ENCODE measurements at places on chromosomes 6 and 20.

- DNase-seq, result no peak
Observed at GRCh38 chr20:555976-556385, 12.4 kb upstream of the CSNK2A1 start.

DNA sequence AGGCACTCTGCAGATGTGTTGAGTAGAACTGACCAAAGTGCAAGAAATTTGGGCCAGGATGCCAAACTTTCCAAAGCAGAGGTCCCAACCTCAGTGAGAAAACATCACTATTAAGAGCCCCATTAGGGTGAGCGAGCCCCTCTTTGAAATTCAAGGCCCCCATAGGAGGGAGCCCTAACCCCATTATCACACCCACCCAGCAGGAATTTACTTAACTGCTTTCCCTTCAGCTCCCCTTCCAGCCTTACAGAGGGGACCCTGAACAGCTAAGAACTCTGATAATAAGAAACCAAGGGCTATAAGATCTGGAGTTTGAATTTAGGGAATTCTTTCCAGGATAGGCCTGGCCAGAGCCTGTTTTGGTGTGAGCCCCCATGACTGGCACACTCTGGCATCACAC is 130.6 kb downstream of the NFATC2 start:
- no peak for DNase-seq

DNA sequence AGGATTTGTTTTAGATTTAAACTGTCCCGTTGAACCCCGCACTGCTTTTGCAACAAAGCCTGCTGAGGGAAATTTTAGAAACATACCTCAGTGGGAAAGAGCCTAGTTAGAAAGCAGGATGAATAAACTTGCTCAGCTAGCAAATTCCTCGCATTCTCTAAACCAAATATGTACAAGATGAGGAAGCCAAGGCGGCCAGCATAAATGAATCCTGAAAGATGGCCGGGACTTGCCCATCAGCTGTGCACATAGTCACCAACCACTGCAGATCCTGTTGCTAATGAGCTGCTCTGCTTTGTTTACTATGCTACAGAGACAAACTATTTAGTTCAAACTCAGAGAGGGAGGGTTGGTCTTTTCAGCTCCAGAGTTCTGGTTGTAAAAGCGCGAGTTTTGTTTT is 49.0 kb downstream of the TMEM170B start:
- DNase-seq, result no peak

- DNase-seq, result no peak
Observed at GRCh38 chr6:66103954-66104353, 396.9 kb upstream of the EYS start.

DNA sequence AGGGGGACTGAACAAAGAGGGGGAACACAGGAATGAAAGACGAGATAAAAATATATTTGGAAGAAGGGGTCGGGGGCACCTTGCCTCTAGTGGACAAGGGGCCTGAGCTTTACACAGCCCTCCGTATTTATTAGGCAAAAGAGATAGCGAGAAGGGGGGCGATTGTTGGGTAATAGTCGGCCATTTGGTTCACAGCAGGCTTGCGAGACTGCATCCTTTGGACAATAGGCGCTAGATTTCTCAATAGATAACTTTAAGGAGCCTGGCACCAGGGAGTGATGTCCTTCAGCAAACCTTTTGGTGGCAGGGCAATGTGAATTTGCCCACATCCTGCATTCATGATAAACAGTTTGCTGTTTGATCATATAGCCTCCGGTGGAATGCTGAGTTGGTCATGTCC is 3.0 kb upstream of the NANP start:
- no peak for DNase-seq

- no peak for DNase-seq
Observed at GRCh38 chr20:62321521-62321948, 18.7 kb downstream of the ADRM1 start.

GRCh38 chr6:45148278-45148677 is 179.9 kb upstream of the RUNX2 start:
- DNase-seq, result no peak

GRCh38 chr6:127547215-127547614 is 28.1 kb upstream of the MTCL3 start:
- no peak for DNase-seq

- no peak for DNase-seq
Observed at GRCh38 chr20:54140486-54140885, 33.3 kb downstream of the CYP24A1 start.

DNA sequence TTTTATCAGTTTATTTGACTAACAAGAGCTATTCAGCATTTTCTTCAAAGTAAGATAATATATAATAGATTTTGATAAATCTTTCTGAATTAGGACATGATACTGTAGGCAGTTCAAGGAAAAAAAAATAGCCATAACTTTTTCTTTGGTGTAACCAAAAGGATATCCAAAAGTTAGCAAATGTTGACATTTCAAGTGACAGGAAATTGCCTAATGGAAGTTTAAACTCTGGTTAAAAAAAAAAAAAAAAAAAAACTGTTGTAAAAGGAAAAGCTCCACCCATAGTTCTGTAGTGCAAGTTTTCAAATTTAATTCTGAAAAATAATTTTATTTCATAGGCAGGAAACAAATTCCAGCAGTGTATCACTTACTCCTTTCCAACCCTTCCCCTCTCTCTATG is 18.8 kb downstream of the HEBP2 start:
- DNase-seq, result no peak

DNA sequence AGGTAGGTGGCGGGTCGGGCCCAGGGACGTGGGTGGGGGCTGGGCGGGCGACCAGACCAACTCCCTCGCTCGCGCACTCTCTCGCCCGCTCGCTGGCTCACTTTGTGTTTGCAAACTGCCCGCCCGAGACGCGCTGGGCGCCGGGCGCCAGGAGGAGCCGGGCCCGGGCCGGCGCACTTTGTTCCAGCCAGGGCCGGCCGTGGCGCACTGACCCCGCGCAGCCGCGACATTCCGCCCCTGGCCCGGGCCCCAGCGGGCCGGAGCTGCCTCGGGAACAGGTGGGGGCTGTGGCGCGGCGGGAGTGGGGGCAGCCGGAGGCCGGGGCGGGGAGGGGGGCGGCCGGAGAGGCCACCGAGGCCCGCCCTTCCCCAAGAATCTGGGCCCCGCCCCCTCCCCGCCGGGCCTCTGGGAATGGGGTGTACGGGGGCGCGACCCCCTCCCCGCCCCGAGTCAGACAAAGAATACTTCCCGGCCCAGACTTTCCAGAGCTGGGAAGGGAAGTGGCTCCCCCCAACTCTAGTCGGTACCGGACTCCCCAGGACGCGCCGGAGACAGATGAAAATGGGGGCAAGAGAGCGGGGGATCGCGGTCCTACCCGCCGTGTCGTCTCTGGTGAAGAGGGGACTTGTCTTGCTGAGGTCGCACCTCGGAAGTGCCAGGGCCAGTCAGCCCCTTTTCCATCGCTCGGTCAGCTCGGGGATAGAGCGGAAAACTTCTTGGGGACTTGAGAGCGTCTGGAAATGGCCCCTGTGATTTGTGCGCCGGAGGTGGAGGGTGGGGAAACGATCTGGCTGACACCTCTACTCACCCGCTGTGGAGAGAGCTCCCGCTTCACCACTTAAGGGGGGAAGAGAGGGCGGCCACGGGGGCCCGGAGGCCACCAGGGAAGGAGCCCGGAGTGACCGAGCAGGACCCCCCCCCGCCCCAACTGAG is 951 bp downstream of the FOXP4 start:
- DNase-seq, result no peak

- DNase-seq, result no peak
Observed at GRCh38 chr6:75290136-75290945, 5.7 kb upstream of the TMEM30A start.

DNA sequence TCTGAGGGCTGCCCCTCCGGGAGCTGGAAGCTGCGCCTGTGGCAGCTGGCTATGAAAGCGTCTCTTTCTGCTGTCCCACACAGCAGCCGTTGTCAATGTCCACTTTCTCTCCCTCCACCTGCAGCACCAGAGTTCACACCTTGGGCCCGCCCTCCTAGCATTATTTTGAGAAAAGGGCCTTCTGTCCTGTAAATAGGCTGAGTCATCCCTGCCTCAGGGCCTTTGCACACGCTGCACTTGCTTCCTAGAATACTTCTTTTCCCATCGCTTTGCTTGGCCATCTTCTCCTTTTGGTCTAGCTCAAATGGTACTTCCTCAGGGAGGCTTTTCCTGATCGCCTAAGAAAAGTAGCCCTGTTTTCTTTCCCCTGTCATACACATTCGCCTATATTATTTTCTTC is 69.3 kb upstream of the ZNFX1 start:
- DNase-seq, result no peak

DNA sequence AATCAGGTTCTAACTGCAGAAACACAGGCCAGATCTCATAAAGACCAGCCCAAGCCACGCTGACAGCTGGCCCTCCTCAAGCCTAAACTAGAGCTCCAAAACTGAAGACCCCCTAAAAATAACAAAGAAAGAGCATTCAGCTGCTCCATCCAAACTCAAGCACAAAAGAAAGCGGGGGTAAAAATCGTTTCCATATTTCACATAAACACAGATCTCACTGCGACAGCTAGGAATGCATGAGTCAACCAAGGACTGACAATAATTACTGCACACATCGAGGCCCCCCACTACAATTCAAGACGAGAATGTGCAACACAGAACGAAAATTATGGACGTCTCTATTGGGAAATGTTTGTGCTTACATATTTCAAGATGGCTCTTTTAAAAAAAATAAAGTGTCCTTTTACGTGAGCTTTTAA is 31.1 kb downstream of the CNKSR3 start:
- no peak for DNase-seq

- DNase-seq, result no peak
Observed at GRCh38 chr6:164826831-164827468, 482.5 kb downstream of the C6orf118 start.
